ENCODE measurements at places on chromosomes 16 and 17.

DNA sequence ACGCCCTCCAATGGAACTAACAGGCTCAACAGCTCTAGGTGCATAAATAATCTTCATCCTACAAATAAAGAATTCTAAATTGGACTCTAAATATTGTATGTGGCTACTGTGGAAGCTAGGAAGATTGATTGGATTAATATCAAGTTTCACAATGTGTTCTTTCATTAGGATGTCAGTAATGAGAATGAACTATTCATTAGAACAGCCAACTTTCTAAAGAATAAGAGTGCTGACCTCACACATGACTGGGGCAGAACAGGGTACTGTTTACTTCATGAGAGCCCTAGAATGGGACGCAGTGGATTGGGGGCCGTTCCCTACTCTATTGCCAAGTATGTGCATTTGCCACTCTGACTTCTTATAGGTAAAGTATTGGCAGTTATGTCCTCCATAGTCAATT is 528.2 kb upstream of the RBFOX1 start:
- no peak for DNase-seq

DNA sequence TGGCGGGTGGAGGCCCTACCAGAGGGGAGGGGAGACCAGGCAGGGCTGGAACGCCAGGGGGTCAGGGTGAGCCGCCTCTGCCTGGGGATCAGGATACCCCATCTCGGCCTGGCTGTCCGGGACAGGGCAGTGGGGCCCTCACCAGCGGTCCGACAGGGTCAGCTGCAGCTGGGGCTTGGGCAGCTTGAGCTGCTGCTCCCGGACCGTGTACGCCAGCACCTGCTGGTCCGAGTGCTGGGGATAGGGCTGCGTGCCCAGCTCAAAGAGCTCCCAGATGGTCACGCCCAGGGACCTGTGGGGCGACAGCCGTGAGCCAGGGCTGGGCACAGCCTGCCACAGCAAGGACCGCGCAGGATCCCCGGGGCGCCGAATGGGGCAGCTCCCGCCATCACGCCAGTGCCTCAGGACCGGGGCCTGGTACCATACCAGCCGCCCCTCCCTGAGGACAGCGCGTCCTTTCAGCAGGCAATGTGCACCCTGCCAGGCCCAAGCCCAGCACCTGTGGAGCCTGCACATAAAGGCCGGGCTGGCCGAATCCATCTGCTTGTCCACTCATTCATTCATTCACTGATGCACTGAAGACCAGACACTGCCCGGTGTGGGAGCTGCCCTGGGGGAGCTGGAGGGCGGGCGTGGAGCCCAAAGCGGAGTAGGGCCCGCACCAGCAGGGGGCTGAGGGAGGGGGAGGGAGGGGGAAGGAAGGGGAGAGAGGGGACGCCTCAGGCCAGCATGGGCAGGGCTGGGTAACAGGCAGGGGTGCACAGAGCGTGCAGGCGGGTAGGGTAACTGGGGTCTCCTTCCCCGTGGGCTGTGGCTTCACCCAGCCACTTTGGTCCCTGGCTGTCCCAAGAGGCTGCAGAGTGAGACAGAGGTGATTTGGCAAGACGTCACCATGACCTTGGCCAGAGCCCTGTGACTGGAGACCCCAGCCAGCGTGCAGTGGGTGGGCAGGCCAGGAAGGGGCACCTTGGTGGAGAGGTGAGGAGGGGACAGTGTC is 42.0 kb upstream of the PVALEF start:
- no peak for DNase-seq

GRCh38 chr17:47837401-47838039 is 3.6 kb downstream of the SCRN2 start:
- DNase-seq = no peak

- no peak for DNase-seq
Measured at GRCh38 chr16:84618581-84619460, 943 bp upstream of the COTL1 start.

- no peak for DNase-seq
Measured at GRCh38 chr16:65523283-65523944, 401.6 kb upstream of the CDH11 start.
